ENCODE measurements at places on chromosomes 3 and 15.

- DNase-seq, result no peak
Observed at GRCh38 chr15:40277471-40277870, 5.4 kb downstream of the ANKRD63 start.

- no peak for DNase-seq
Observed at GRCh38 chr3:64266983-64267382, 41.7 kb upstream of the PRICKLE2 start.

DNA sequence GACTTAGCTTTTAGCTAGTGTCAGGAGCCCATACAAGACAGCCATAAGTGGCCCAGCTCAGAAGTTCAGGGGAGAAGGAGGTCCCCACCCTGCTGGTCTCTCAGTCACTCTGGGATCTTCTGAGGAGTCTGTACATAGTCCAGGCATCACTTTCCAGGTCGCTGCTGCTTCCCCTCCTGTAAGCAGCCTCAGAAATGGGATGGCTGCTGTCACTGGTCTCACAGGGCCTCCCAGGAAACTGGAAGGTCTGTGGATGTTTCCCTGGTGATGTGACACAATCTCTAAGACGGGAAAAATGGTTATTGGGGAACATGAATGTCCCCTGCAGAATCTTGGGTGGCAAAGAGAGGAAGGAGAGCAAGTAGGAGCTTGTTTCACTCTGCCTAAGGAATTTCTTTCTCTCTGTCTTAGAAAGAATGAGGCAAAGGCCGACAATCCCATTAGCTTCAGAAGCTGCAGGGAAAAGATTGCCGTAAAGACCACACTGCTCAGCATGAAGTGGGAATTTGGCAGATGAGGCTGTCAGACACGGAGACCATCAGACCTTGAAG, 43.2 kb upstream of the TNFAIP8L3 start:
- DNase-seq, result no peak

DNA sequence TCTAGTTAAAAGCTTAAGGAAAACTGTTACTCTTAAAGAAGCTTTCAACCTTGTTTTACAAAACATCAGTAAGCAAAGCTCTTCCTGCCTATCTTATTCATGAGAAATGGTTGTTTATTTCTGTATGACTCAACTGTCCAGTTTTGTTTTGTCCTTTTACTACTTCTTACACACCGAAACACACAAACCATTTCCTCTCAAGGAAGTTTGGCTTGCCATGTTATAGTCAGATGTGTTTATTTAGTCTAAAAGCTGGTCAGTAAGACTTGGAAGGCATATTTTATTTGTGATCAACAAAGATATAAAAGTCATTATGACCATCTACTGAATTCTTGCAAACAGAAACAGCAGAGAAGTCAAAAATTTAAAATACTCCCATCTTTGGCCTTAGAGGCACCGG, 53.2 kb upstream of the RBSN start:
- DNase-seq, result no peak

DNA sequence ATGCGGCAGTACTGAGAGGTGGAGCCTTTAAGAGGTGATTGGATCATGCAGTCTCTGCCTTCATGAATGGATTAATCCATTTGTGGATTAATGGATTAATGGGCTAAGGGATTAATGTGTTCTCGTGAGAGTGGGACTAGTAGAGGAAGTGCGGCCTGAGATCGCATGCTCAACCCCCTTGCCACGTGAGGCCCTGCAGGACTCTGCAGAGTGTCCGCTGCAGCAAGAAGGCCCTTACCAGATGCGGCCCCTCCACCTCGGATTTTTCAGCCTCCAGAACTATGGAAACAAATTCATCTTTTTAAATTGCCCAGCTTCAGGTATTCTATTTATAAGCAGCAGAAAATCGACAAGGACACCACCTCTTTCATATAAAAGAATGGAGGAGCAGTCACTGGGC, 148.8 kb downstream of the TPRA1 start:
- DNase-seq, result no peak

DNA sequence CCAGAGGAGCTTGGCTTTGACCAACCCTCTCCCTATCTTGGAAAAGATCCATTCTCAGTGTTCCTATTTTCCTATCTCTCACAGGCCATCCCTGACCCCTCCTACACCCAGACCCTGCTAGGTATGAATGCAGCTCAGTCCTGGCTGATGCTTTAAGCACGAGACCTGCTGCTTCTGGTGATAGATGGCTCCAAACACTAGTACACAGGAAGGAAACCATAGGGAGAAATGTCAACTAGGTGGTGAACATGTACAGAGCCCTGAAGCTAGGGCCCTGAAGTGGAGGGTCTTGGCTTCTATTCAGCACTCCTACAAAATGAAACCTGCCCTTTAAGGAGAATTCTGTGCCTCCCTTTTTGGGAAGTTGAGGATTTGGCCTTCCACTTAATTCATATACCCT, 47.4 kb upstream of the MANF start:
- no peak for DNase-seq

- DNase-seq, result no peak
Observed at GRCh38 chr3:161275919-161276318, 54.8 kb downstream of the NMD3 start.

DNA sequence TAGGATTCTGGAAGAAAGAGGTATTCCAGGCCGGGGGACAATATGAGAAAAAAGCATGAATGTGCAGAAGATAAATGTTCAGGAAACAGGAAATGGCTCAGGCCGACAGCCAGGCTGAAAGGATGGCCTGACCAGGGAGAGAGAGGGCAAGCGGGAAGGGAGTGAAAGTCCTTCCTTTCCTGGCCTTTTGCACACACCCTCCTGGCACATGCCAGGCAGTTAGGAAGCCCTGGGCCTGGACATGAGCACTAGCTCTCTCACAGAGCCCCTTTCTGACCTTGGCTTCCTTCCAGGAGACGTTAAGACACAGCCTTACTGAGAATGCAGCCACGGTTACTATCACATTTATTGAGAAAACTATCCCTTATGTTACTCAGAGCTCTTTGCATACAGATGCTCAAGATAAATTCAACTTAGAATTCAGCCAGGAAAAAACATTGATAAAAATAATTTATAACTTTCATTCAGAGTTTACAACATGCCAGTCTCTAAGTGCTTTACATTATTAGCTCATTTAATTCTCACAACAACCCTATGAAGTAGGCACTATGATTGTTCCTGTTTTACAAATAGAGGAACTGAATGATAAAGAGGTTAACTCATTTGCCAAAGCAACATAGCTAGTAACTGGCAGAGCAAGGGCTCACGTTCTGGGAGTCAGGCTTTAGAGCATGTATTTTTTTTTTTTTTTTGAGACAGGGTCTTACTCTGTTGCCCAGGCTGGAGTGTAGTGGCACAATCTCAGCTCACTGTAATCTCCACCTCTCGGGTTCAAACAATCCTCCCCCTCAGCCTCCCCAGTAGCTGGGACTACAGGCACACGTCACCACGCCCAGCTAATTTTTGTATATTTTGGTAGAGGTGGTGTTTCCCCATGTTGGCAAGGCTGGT, 39.4 kb upstream of the SMAD3 start:
- DNase-seq, result no peak

GRCh38 chr3:183244219-183244618, 8.8 kb upstream of the B3GNT5 start:
- DNase-seq, result no peak

DNA sequence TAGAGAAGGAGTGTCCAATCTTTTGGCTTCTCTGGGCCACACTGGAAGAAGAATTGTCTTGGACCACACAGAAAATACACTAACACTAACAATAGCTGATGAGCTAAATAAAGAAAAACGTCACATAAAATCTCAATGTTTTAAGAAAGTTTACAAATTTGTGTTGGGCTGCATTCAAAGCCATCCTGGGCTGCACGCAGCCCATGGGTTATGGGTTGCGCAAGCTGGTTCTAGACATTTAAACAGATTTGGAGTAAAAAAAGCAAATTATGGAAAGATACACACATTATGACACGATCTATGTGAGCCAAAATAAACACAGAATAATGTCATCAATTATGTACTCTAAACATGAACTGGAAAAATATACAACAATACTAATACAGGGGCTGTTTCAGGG, 703.3 kb upstream of the LMCD1 start:
- no peak for DNase-seq

- DNase-seq, result no peak
Observed at GRCh38 chr15:39851500-39852092, 68.5 kb downstream of the GPR176 start.

GRCh38 chr15:86854176-86854575, 774.5 kb downstream of the AGBL1 start:
- no peak for DNase-seq

GRCh38 chr15:70014860-70015490, 82.7 kb downstream of the TLE3 start:
- DNase-seq, result no peak

GRCh38 chr3:22792533-22792932, 410.6 kb upstream of the UBE2E2 start:
- no peak for DNase-seq
